Transverse colon (tissue), 4 donors: ENCODE measurements at places on chromosomes 7 and 10.

- no peak for DNase-seq
Observed at GRCh38 chr10:132303361-132304115, 4.2 kb downstream of the STK32C start.

DNA sequence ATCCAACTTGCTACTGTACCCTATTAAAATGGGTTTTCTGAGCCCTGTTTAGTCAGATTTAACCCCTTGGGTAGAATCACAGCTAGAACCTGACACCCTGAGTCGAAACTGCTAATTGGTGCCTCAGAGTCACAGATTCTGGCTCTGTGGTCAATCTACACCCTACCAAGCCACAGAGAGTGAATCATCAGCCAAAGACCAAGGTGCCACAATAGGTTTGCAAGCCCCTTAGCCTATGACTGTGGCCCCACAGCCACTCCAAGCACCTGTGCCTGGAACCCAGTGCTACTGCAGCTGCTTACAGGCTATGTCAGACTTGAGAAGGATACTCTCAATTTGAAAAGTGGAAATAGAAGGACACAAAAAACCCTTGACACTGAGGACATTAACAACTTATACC lies 202.8 kb upstream of the KCND2 start:
- DNase-seq = no peak

DNA sequence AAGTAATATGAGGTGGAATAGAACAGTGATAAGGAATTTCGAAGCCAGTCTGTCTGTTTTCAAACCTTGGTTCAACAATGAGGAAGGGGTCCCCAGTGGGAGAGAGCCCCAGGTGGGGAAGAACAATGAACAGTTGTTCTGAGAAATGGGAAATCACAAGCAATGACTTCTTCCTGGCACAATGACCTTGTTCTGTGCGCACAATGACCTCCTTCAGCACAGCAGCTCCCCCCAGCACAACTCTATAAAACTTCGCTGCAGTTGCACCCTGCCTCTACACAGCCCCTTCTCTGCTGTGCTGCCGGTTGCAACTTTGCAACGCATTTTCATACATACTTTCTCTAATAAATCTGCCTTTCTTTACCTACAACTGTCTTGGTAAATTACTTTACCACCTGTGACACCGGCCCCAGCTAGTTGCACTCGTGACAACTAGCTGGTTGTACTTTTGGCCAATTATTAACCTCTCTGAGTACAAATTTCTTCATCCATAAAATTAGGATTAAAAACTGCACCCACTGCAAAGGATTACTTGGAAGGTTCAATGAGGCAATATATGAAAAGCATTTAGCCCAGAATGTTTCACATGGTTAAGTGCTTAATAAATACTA lies 40.5 kb downstream of the ASB4 start:
- DNase-seq = no peak

- DNase-seq = no peak
Observed at GRCh38 chr10:127887541-127888415, 5.0 kb downstream of the CLRN3 start.

DNA sequence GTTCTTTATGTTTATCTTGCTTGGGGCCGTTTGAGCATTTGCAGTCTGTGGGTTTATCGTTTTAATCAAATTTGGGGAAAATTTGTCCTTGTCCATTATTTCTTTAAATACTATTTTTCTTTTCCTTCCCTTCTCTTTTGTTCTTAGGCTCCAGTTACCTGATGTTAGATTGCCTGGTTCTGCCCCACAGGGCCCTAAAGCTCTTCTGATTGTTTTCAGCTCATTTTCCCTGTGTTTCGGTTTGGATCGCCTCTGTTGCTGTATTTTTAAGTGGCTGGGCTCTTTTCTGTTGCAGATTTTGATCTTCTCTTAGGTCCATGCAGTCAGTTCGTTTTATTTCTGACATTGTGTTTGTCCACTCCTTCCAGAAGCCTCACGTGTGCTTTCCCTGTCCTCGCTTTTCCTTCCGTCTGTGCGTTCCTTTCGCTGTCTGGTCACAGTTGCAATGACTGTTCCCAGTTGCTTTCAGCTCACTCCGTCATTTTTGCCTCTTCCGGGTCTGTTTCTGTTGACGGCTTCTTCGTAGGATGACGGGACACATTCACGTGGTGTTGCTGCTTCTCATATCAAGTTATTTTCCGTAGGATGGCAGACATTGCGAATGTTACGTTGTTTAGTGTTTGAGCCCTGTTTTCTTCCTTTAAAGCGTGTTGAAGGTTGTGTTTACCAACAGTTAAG lies 111.4 kb downstream of the INPP5A start:
- no peak for DNase-seq

DNA sequence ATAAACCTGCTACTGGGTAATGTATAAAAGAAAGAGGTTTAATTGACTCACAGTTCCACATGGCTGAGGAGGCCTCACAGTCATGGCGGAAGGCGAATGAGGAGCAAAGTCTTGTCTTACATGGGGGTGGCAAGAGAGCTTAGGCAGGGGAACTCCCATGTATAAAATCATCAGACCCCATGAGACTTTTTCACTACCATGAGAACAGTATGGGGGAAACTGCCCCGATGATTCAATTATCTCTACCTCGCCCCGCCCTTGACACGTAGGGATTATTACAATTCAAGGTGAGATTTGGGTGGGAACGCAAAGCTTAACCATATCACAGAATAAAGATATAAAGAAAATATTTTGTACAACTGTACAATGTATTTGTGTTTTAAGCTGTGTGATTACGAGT lies 39.4 kb upstream of the PLCE1 start:
- no peak for DNase-seq

DNA sequence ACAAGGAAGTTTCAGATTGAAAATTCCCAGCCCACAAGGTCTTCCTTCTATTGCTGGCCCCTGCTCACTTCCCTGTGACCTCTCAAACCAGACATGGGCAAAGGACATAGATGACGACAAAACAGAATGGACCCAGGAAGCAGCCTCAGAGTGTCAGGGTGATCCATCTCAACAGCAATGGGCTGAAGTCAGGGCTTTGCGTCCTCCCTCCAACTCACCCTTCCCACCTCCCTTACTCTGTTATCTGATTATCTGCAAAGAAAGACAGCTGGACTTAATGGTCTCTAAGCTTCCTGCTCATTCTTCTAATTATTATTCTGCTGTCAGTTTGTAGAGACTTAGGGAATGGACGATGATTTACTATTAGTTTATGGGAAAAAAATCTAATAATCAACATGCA lies 115.9 kb downstream of the PIP4K2A start:
- no peak for DNase-seq

DNA sequence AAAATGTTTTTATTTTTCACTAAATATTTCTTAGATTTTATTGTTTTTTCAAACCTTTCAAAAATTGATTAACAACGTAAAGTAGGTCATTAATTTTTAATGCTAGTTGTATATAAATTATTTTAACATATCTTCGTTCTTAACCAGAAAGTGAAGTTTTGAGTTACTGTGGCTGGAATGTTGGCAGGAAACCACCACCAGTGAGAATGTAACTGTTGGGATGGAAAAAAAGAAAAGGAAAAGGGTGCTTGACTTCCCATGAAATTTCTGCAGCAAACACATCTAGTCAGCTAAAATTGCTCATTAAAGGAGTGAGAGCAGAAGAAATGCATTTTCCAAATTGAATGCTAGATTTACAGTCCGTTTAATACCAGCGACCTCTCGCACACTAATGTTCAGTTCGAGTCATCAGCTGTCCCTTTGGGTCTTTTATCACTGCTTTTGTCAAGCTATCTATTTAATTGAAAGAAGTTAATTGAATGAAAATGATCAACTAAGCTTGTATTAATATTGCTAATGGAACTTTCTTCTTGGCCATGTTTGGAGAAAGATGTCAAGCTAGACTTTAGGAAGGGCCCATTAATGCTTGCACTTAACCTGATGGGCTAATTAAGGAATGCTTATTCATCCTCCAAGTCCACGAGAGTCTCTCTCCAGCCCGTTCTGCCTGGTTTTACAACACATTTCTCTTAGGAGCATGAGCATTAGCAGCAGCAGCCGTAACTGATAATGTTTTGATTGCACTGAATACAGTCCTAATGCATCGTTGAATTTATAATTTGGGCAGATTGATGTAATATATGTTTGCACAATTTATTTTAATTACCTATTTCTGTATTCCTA lies 70.1 kb downstream of the UBE3C start:
- DNase-seq = no peak

DNA sequence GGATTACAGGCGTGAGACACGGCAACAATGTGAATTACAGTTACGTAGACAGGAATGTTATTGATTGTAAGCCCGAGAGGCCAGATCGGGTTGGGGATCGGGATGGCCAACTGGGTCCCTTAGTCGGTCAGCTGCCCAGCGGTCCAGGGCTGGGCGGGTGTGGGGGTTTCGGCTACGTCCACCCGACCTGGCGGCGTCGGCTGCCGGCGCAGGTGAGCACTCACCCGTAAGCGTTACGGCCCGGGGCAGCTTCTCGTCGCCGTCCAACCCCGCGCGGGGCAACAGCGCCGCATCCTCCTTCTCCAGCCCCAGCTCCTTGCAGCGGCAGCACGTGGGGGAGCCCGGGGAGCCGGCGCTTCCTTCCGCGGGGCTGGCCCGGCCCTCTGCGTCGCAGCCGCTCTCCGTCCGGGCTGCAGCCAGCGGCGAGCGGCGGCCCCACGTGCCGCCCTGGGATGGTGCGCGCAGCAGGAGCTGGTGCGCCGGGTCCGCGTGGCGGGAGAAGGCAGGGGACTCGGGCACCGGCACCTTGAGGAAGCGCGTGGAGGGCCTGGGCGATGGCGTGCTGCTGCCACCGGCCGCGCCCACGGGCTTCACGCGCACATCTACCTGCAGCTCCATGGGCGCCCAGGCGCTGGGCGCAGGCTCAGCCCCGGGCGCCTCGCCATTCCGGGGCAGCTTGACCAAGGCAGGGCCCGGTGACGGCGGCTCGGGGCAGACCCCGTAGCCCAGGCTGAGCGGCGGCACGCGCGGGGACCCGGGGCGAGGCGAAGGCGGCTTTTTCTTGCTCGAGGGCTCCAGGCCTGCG lies 609 bp downstream of the KLRG2 start:
- DNase-seq = no peak
